M059J (cell line): ENCODE measurements at places on chromosomes 5 and 9.

GRCh38 chr9:35859990-35860339, 10.2 kb downstream of the OR13J1 start:
- no peak for DNase-seq

DNA sequence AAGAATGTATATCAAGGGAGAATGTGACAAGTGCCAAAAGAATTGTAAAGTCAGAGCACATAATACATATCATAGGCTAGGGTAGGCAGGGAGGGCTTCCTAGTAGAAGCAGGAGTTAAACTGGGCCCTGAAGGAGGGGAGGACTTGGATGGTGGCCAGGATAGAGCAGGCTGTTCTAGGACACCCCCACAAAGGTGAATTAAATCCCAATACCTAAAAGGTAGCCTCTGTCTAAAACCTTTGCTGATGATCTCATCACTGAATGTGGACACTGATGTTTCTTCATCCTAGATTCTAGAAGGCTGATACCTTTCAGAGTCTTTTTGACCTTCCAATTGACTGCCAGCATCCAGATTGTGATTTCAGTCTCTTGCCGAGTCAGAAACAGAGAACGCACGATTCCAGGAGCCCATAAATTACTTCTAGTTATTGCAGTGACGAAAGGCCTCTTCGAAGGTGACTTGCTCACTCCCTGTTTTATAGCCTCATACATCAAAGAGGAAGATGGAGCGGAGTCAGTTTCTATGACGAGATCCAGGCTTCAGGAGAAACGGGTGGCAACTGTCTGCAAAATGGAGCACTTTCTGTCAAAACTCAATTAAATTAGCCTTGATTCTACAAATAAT, 43.2 kb downstream of the KIF4B start:
- no peak for DNase-seq

- DNase-seq = peak; percentile 99
Measured at GRCh38 chr5:956941-957747, 51.5 kb upstream of the NKD2 start.

DNA sequence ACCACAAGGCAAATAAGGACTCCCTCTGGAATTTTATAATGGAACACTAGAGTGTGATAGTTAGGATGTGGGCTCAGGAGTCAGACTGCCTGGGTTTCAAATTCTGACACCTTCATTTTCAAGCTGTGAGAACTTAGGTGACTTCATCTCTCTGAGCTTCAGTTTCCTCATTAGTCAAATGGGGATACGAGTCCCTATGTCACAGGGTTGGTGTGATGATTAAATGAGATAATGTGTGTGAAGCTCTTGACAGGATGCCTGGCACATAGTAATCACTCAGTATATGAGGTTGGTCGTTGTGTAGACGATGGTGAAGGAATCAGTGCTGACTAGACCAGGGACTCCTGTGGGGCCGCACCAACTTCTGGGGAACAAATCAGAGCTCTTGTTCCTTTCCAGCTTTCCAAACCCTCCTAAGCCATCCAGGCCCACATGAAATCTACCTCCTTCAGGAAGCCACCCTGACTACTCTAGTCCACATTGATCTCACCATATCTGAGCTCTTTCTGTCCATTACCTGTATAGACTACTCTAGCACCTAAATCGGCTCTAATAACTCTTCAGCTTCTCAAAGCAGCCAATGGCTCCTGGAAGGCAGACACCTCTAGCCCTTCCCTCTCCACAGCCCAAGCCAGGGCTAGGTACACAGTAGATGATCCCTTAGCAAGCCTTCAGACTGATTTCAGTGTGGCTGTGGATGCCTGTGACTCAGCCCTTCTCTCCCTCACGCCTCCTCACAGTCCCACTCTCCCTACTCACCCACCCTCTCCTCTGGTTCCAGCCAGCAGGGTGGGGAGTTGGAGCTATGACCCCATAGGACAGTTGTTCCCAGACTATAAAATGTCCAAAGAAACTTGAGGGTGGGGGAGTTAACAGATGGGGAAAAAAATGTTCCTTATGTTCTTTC, 2.5 kb upstream of the TCF7 start:
- peak; percentile 44 for DNase-seq

DNA sequence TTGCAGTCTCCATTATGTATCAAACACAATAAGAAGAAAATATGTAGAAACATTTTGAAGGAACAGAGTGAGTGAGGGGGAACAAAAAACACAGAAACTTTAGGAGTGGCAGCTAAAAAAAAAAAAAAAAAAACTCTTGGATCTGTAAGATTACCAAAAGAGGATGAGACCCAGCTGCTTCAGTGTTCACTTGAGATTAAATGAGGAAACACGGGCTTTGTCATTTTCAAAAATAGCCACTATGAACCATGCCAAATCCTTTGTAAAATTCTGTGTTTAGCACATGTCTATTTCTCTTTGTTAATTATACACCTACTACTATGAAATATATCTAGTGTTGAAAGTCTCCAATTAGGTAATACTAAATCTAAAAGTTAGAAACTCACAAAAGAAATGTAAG, 485.9 kb downstream of the EFNA5 start:
- DNase-seq = no peak

GRCh38 chr9:2016408-2017330, 1.5 kb downstream of the SMARCA2 start:
- peak; percentile 85 for DNase-seq

GRCh38 chr9:11023201-11023600, 410.4 kb upstream of the PTPRD start:
- peak; percentile 4 for DNase-seq

DNA sequence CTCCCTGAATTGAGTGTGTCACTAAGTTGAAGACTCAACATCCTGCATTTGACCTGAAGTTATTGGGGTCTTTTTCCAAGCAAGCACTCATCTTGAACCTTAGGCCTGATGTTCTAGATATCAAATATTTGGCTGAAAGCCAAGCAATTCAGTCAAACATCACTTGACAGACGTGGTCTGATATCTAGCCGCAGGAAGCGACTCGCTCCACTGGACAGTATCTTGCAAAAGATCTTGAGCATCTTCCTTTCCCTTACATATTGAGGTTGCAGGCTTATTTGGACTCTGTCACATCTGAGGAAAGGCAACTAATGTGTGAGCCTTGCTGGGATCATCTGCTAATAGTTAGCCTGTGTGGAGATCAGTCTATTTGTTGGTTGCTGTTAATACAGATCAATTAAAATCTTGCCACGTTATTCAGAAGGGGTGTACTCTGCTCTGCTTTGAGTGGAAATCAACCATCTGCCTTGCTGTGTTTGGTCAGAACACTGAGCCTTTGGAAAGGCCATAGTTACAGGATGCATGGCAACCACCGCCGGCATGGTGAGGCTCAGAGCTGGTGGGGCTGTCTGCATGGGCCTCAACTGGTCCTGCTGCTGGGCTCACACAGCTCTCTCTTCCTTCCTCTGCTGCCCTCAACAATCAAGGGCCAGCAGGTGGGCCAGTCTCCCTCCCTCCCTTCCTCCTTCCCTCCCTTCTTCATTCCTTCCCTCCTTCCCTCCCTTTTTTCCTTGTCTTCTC, 166.9 kb upstream of the KLF9 start:
- DNase-seq = no peak

- no peak for DNase-seq
Measured at GRCh38 chr9:137368431-137369035, 54.4 kb downstream of the EXD3 start.

- no peak for DNase-seq
Measured at GRCh38 chr5:121257621-121258020, 594.1 kb upstream of the FTMT start.

DNA sequence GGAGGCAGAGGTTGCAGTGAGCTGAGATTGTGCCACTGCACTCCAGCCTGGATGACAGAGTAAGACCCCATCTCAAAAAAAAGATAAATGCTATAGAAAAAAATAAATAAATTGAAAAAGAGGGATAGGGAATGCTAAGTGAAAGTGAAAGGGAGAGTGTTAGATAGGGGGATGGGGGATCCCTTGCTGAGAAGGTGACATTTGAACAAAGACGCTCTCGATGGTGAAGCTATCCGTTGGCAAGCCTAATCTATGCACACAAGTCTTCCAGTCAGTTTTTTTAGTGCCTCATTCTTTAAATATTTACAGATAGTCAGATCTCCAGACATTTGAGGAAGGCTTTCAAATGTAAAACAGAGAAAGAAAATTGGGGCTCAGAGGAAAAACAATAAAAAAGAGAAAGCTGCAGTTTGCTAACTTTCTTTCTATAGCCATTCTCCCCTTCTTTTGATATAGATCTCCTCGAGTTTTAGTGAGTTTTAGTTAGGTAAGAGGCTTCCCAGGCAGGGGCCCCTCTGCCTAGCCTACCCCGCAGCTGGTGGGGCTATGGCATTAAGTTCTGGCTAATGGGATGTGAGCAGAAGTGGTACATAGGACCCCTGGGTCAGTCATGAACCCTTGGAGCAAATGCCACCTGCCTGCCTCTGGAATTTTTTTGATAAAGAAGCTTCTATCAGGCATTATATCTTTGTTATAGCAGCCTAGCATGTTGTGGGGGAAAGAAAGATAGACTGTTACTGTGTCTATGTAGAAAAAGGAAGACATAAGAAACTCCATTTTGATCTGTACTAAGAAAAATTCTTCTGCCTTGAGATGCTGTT, 12.0 kb downstream of the GLRX start:
- no peak for DNase-seq

DNA sequence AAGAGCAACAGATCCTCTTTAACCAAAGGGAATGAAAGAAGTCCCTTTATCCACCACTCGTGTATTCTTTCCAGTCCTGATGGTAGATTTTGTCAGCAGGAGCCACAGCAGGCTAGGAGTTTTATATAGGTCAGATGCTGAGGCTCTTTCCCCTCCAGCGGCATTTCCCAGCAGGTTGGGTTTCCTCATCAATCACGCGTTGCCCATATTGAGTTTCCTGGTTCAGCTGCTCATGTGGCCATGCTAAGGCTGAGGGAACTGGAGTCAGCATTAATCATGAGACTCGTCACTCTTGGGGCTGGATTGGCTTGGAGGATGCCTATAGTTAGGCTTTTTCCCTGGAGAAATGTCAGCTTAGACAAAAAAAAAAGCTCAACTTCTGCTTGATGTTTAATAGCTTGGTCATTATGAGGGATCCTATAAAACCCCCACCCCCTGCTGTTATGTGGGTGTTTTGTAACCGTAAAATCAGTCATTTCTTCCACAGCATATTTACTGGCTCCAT, 193.4 kb upstream of the GAS1 start:
- no peak for DNase-seq

DNA sequence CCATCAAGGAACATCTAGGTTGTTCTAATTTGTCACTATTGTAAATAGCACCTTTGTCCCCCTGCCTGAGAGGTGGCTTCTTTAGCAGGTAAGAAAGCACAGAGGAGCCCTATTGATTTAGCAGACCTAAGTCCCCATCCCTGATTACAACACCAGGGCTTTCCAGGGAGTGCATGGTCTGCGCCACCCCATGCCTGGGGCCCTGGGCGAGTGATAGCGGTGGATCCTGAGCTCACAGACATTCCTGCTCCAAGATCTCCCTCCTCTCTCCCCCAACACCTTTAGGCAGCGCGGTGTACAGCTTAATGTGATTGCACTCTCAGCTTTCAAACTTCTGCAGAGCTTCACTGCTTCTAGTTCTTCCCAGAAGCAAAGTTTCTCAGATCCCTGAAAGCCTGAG, 67.4 kb upstream of the WWC1 start:
- no peak for DNase-seq

DNA sequence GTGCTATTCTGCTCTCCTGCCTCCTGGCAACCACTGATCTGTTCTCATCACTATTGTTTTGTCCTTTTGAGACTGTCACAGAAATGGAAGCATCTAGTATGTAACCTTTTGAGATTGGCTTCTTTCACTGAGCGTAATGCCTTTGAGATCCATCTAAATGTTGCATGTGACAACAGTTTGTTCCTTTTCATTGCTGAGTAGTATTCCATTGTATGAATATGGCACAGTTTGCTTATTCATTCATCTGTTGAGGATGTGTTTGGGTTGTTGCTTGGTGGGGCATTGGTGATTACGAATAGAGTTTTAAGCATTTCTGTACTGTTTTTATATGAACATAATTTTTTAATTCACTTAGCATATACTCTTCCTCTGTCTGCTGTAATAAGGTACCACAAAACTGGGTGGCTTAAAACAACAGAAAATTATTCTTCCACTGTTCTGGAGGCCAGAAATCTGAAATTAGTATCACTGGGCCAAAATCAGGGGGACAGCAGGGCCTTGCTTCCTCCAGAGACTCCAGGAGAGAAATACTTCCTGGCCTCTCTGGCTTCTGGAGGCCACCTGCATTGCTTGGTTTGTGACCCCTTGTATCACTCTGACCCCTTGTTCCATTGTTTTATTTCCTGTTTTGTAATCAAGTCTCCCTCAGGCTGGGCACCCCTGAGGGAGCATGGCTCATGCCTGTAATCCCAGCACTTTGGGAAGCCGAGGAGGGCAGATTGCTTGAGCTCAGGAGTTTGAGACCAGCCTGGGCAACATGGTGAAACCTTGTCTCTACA, 53.0 kb downstream of the EXOSC2 start:
- DNase-seq = peak; percentile 48

DNA sequence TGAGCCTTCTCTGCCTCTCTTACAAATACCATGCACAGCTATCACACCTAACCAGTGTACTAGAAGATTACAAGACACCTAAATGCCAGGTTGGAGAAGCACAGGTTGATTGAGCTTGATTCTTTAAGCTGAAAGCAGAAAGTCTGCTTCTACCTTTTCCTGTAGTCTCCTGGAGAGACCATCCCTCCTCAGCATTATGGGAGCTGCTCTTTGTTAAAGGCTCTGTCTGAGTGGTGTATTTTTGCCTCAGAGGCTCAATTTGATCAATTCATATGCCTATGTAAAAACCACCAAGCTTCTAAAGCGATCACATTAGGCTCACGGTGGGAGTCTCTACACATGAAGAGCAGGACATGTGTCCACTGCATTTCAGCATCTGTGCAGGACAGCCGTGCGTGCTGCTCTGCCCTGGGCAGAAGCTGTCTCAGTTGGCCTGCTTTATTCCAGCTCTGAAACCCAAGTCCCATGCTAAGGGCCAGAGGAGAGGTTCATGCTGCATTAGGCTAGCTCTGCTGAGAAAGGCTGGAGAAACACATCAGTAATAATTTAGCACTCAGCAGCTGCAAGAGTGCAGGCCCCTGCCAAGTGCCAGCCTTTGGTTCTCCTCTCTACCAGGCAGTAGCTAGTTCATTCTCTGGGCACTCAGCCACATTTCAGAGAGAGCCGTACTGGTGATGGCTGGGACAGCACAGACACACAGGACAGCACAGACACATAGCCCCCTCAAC, 41.7 kb downstream of the TMEM167A start:
- no peak for DNase-seq

DNA sequence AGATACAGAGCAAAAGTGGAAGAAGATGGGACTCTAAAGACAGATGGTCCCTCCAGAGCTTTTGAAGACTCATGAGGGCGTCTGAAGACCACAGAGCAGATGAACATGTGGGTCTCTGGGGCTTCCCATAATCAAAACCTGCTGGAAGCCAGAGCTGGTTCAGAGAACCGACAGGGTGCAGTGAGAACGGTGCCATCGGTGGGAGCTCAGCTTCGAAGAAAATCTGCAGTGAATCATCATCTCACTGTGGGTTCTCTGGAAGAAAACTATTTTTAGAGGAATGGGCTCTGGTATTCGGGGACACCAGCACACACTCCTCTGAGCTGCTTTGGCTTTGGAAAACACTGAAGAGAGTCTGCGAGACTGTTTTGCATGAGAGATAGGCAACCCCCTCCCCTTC, 222.4 kb upstream of the PANK3 start:
- no peak for DNase-seq

DNA sequence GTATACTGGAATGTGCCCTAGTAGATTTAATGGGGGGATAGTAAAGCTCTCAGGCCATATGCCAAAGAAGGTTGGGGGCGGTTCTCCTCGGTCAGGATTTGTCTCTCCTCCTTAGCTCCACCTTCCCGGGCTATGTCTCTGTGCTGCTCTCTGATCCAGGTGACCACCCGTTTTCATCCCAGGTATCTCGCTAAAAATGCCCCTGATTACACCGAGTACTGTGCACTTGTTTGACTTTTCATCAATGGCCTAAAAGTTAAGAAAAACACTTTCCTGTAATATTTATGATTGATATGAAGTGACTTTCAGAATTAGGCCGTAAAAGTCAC, 724 bp downstream of the NDUFS6 start:
- peak; percentile 19 for DNase-seq
